ENCODE measurements at places on chromosomes 11 and 22.

GRCh38 chr11:45961751-45962240, 39.3 kb downstream of the LARGE2 start:
- DNase-seq, result no peak

DNA sequence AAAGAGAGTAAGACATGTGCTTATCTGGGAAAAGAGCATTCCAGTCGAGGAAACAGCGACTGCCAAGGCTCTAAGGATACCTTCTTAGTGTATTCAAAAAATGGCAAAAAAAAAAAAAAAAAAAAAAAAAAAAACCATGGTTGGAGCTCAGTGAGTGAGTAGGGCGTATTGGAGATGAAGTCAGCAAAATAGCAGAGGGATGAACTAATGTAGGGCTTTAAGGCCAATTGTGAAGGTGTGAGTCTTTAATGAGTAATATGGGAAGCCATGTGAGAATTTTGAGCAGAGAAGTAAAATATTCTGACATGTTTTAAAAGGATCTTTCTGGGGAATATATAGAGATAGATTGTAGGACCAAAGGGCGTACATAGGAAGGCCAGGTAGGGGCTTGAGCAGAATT, 498.6 kb upstream of the ISX start:
- no peak for DNase-seq

GRCh38 chr11:3604167-3604566, 37.6 kb downstream of the ART5 start:
- no peak for DNase-seq

GRCh38 chr11:63683133-63683991, 2.1 kb downstream of the RTN3 start:
- DNase-seq, result no peak

GRCh38 chr22:44196731-44197131, 16.0 kb downstream of the PARVG start:
- no peak for DNase-seq

GRCh38 chr11:69079661-69080256, 31.0 kb downstream of the TPCN2 start:
- DNase-seq, result no peak

GRCh38 chr11:7974668-7975067, 9.4 kb upstream of the NLRP10 start:
- DNase-seq, result no peak

- DNase-seq, result peak; percentile 66
Measured at GRCh38 chr22:50058906-50059880, 1.1 kb upstream of the TTLL8 start.

All from right forelimb (tissue), 1 donor.